ENCODE measurements at places on chromosomes 5 and 9.
A peak's percentile ranks its signal among the peaks of the same experiment; 100 is the strongest.

GRCh38 chr5:143678148-143678905, 133.6 kb upstream of the HMHB1 start:
- no peak for DNase-seq

- DNase-seq, result no peak
Measured at GRCh38 chr9:98897745-98898144, 46.0 kb upstream of the COL15A1 start.

DNA sequence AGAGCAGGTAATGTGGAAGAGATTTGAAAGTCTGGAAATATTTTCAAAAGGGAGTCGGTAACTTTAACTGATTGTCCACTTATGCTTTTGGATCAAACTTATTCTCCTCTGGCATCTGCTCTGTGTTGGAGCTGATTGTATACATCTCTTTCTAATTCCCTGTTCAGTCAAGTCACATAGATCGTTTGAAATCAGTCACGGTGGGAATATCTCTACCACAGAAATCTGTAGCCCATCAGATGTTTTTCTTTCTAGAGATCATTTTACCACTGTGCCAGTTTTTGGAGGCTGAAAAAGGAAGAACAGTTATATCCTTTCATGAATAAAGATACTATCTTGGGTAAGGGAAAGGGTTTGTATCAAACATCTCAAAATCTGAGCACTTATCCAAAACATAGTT, 1853.3 kb downstream of the EFNA5 start:
- DNase-seq, result no peak

- no peak for DNase-seq
Measured at GRCh38 chr9:72779614-72780013, 173.2 kb downstream of the ALDH1A1 start.

DNA sequence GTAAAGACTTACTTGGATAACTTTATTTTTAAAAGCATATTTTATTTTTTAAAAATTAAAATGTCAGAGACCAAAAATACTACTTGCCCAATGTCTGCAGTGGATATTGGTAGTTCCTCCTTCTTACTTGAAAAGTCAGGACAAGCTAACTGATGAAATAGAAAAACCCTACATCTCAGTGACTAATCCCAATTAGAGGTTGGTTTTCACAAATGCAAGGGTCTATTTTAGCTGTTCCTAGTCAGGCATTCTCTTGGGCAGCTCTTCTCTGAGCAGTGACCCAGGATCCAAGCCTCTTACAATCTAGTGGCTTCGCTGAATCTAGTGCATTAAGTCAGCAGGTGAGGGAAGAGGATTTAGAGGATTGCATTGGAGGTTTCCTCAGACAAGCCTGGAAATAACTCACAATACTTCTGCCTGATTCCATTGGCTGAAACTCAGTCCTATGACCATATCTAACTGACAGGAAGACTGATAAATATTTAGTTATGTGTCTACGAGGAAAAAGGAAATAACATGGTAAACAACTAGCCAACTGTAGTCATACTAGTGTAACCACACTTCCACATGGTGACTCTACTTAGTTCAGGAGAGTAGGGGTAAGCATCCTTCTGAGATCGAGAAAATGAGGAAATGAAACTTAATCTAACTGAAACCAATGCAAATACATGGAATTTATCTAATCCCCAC, 34.2 kb upstream of the MIER3 start:
- peak; percentile 72 for DNase-seq

- no peak for DNase-seq
Measured at GRCh38 chr5:92460505-92460904, 1077.4 kb upstream of the ARRDC3 start.

- no peak for DNase-seq
Measured at GRCh38 chr5:116320486-116320885, 235.7 kb downstream of the COMMD10 start.

- DNase-seq, result no peak
Measured at GRCh38 chr5:136772491-136772890, 407.1 kb upstream of the TRPC7 start.

DNA sequence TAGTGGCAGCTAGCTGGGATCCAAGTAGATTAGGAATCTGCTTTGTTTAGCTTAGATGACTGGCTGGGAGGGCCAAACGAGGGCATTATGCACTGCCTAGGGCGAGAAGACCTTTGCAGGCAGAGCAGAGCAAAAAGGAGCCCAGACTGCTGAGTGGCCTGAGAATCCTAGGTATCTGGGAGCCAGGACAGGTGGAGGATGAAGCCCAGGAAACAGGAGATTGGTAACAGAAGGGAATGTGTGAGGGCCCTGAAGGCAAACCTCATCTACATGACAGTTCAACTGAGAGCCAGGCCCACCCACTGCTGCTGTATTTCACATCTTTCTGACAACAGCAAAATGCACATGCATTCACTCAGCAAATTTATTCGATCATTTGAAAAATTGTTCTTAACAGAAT, 192.3 kb downstream of the DTWD2 start:
- no peak for DNase-seq

DNA sequence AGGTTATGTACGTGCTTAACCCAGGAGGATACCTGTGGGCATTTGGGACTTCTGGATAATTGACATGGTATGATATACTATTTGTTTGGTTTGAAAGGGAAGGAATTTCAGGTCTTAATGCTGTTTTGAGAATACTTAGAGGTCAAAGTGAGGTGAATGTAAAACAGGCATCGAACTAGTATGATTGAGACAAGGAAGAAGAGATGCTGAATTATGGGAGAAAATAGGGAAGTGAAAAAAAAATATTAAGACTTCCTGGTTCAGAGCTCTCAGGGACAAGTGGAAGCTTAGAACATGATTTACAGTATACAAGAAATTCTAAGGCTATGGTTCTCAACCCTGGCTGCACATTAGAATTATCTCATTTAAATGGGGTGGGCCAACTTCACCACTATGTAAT, 115.3 kb downstream of the CD180 start:
- DNase-seq, result peak; percentile 12

DNA sequence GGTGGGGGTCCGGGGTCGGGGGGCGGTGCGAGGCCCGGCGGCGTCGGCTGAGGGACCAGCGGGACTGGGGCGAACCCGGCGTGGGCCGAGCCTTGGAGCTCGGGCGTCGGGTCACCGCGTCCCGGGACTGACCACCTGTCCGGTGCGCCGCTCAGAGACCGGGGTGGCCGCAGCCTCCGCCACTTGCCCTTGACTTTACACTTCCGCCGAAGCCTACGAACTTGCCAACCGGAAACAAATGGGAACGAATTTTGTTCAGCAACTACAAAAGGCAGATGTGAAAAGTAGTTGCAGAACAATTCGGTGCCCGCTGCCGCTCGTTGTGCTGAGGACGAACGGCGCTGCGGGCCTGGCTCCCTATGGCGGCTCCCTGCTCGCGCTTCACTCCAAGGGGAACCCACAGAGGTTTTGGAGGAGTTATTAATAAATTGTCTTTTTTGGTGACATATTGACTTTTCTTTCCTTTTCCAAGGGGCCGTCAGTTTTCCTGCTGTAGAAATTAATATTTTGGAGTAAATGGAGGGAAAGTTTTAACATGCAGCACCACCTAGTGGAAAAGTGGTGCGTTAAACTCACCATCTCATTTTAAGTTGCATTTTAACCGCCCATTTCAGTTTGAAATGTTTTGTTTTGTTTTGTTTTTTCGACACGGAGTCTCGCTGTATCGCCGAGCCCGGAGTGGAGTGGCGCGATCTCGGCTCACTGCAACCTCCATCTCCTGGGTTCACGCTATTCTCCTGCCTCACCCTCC, 490 bp downstream of the PCBD2 start:
- peak; percentile 73 for DNase-seq

All from inflammatory macrophage treated with lipopolysaccharide for 1 hour (primary cell).